ENCODE measurements at places on chromosomes 5 and 9.
A peak's percentile ranks its signal among the peaks of the same experiment; 100 is the strongest.

- no peak overlapping the region for H3K27ac ChIP-seq
- no peak for DNase-seq
- peaks cover 2% of the 10 kb centered on the region for H3K27me3 ChIP-seq
- H3K36me3 ChIP-seq, result no peaks in the 10 kb centered on the region
- H3K4me3 ChIP-seq, result no peak overlapping the region
- H3K4me1 ChIP-seq, result no peaks in the 10 kb centered on the region
Observed at GRCh38 chr5:36680066-36680465, 73.7 kb downstream of the SLC1A3 start.

GRCh38 chr5:61333954-61334867, 2.2 kb downstream of the ZSWIM6 start:
- DNase-seq, result no peak
- peak overlapping the region; percentile 99 for H3K4me3 ChIP-seq
- peaks cover 26% of the 10 kb centered on the region for H3K27me3 ChIP-seq
- H3K4me1 ChIP-seq, result peaks cover 51% of the 10 kb centered on the region

- peaks cover 8% of the 10 kb centered on the region for H3K27me3 ChIP-seq
- DNase-seq, result no peak
- H3K27ac ChIP-seq, result peak overlapping the region; percentile 49
Observed at GRCh38 chr5:142929587-142929986, 159.4 kb downstream of the ARHGAP26 start.

- H3K27me3 ChIP-seq, result peaks cover 2% of the 10 kb centered on the region
- no peak overlapping the region for H3K4me3 ChIP-seq
Observed at GRCh38 chr5:108521011-108521700, 139.3 kb upstream of the FBXL17 start.

GRCh38 chr9:129919841-129920240, 84.6 kb downstream of the USP20 start:
- H3K4me3 ChIP-seq, result no peak overlapping the region
- peaks cover 32% of the 10 kb centered on the region for H3K36me3 ChIP-seq
- no peaks in the 10 kb centered on the region for H3K4me1 ChIP-seq
- H3K27ac ChIP-seq, result no peak overlapping the region
- no peak for DNase-seq

- peaks cover 55% of the 10 kb centered on the region for H3K27me3 ChIP-seq
- no peak for DNase-seq
- no peaks in the 10 kb centered on the region for H3K36me3 ChIP-seq
Observed at GRCh38 chr5:88688984-88689667, 193.9 kb downstream of the MEF2C start.

GRCh38 chr5:105745111-105745510, 1925.6 kb downstream of the EFNA5 start:
- no peaks in the 10 kb centered on the region for H3K36me3 ChIP-seq
- H3K27me3 ChIP-seq, result no peaks in the 10 kb centered on the region
- no peak overlapping the region for H3K4me3 ChIP-seq

- H3K4me3 ChIP-seq, result no peak overlapping the region
- no peak for DNase-seq
- no peaks in the 10 kb centered on the region for H3K36me3 ChIP-seq
- peaks cover 3% of the 10 kb centered on the region for H3K4me1 ChIP-seq
Observed at GRCh38 chr9:108642871-108643270, 212.9 kb downstream of the ACTL7B start.

DNA sequence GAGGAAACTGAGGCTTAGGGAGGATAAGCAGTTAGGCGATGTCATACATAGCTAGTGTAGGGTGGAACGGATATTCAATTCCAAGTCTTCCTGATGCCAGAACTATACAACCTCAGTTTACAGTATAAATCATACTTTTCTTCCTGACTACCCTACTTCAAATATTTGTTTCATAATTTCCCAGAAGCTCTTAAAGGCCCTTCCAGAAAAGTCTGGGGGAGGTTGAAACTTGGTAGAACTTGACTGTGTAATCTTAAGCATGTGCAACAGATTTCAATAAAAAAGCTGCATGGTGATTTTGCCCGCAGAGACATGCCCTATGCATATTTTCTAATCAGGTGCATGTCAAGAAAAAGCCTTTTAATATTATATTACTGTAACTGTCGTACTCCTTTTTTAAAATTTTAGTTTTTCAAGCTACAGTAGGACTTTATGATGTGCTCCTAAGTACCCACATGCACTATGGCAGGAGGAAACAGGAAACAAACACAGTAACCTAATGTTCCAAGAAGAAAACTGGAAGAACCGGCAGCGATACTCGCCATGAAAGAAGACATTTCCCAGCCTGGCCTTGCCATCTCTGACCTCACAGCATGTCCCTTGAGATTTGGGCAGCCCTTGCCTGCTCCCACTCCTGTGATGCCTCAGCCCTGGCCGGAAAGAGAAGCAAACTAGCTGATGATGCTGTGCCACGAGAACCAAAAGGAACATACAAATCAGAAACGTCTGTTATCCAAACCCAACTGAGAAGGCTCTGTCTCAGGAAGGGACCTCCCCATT, 266.0 kb downstream of the EFNA5 start:
- H3K27me3 ChIP-seq, result no peaks in the 10 kb centered on the region
- peaks cover 7% of the 10 kb centered on the region for H3K4me1 ChIP-seq
- H3K4me3 ChIP-seq, result no peak overlapping the region
- H3K36me3 ChIP-seq, result no peaks in the 10 kb centered on the region
- DNase-seq, result no peak

DNA sequence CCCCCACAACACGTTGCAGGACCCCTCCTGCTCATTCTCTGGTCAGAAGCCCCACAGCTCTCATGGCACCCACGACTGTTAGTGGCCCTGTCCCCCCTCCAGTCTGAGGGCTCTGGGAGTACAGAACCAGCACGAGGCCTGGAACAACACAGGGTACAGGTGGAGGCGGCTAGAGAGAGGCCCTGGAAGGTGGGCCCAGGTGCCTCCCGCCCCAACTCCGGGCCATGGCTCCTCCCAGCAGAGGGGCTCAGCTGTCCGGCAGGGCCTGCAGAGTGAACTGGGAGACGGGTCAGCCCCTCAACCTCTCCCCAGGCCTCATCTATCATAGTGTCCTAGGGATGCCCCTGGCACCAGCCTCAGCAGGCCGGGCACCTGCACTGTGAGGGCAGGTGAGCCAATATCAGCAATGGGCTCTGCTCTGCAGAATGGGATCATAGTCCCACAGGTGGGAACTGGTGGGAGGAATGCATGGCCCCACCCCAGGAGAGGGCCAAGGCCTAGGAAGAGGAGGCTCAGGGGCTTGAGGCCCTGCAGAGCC, 58.6 kb downstream of the BARX1 start:
- H3K36me3 ChIP-seq, result no peaks in the 10 kb centered on the region
- H3K4me1 ChIP-seq, result peaks cover 2% of the 10 kb centered on the region
- no peak overlapping the region for H3K4me3 ChIP-seq
- H3K27me3 ChIP-seq, result no peaks in the 10 kb centered on the region
- H3K27ac ChIP-seq, result no peak overlapping the region

DNA sequence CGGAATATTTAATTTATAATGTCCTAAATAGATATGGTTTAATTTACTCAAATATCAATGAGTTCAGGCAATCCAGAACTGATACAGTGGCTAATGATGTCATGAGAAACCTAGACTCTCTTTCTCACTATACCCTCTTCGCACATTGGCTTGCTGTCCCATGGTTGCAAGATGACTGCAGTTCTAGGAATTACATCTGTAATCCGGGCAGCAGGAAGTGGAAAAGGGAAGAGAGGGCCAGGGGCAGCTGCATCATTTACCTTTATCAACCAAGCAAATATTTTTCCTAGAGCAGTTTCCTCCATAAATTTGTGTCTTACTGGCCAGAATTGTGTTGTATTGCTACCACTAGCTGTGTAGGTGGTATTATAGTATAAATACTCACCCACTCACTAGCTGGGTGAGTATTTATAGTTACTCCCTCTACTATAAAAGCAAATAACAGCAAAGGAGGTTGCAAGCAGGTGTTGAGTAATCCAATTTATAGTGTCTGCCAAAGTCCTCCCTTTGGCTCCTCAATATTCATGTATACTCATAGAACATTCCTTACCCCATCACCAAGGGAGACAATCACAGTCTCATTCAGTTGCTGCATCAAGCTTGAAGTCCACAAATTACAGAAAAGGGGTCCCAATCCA, 168.8 kb downstream of the DROSHA start:
- H3K27me3 ChIP-seq, result peaks cover 2% of the 10 kb centered on the region
- DNase-seq, result no peak
- no peak overlapping the region for H3K27ac ChIP-seq
- H3K4me1 ChIP-seq, result peaks cover 18% of the 10 kb centered on the region
- H3K36me3 ChIP-seq, result no peaks in the 10 kb centered on the region

GRCh38 chr5:150219142-150219541, 29.3 kb downstream of the SLC6A7 start:
- no peak overlapping the region for H3K27ac ChIP-seq
- H3K27me3 ChIP-seq, result peaks cover 6% of the 10 kb centered on the region
- peaks cover 5% of the 10 kb centered on the region for H3K4me1 ChIP-seq

DNA sequence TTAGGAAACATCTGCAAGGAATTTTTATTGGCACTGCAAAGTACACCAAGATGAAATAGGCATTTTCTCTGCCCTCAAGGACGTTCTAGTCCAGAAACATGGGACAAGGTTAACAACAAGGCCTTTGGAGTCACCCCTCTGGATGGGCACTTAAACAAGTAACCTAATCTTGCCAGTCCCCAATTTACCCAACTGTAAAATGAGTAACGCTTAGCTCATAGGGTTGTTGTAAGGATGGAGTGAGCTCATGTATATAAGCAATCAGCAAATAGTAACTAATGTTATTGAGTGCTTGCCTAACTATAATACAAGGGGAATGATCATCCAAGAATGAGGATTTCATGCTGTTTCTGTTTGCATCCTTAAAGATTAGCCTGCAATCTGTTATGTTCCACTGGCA, 189.3 kb downstream of the PAPPA start:
- no peaks in the 10 kb centered on the region for H3K36me3 ChIP-seq
- peaks cover 5% of the 10 kb centered on the region for H3K4me1 ChIP-seq
- no peak overlapping the region for H3K4me3 ChIP-seq
- H3K27ac ChIP-seq, result no peak overlapping the region

DNA sequence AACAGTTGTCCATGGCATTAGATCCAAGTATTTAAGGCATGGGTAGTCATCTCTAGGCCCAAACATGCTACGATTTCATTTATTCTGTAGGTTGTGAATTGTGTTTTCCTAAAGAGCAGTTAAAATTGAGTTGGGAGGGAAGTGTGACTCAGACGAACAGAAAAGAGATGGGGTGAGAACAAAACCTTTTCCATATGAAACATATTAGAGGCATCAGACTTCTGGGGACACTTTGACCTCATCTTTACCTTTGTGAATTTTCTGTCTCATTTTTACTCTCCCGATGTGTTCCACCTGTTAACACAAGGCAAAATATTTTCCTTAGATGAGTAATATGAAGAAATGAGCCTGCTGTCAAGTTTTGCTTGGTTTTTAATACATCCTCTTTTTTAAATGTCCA, 181.3 kb downstream of the ESM1 start:
- peaks cover 2% of the 10 kb centered on the region for H3K27me3 ChIP-seq
- no peak overlapping the region for H3K27ac ChIP-seq
- DNase-seq, result no peak
- no peaks in the 10 kb centered on the region for H3K4me1 ChIP-seq

DNA sequence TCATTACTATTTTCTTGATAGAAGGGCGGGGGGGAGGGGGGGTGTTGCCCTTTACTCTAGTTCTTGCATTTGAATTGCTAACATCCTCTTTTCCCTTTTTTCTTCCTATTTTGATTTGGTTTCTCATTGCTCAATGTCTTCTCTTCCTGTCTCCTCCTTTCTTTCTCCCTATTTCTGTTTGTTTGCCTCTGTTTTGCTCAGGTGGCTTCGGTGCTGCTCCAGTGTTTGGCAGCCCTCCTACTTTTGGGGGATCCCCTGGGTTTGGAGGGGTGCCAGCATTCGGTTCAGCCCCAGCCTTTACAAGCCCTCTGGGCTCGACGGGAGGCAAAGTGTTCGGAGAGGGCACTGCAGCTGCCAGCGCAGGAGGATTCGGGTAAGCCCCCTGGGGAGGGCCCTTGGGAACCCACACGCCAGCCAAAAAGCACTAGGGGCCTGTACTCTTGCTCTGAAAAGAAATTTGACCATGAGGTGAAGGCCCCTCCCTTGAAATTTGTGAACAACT, 48.3 kb downstream of the FAM78A start:
- no peak for DNase-seq
- no peaks in the 10 kb centered on the region for H3K27me3 ChIP-seq
- H3K36me3 ChIP-seq, result peaks cover 19% of the 10 kb centered on the region
